ENCODE measurements at places on chromosomes 3 and 15.
A peak's percentile ranks its signal among the peaks of the same experiment; 100 is the strongest.

DNA sequence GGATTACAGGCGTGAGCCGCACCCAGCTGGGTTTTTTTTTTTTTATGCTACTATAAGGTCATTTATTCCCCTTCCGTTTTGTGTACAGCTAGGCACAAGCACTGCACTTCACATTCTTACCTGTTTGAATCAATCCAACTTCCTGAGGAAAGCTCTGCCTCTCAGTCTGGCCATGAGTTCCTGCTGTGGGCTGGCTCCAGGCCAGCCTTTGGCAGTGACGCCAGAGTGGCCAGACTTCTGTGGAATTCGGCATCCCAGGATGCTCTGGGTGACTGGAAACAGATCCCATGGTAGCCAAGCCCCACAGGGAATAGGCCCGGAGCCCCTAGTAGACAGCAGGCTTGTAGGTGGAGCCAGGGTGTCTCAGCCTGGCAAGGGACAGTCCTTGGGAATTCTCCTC, 21.5 kb upstream of the TIMP4 start:
- DNase-seq = no peak

- no peak for DNase-seq
Observed at GRCh38 chr15:70034596-70034995, 63.1 kb downstream of the TLE3 start.

GRCh38 chr15:27675571-27675970, 423.5 kb downstream of the OCA2 start:
- DNase-seq = no peak

- DNase-seq = no peak
Observed at GRCh38 chr3:134067531-134068161, 37.9 kb upstream of the SLCO2A1 start.

GRCh38 chr15:68525815-68526214, 53.0 kb upstream of the CORO2B start:
- DNase-seq = no peak

GRCh38 chr3:51717947-51718346, 11.1 kb downstream of the GRM2 start:
- no peak for DNase-seq

DNA sequence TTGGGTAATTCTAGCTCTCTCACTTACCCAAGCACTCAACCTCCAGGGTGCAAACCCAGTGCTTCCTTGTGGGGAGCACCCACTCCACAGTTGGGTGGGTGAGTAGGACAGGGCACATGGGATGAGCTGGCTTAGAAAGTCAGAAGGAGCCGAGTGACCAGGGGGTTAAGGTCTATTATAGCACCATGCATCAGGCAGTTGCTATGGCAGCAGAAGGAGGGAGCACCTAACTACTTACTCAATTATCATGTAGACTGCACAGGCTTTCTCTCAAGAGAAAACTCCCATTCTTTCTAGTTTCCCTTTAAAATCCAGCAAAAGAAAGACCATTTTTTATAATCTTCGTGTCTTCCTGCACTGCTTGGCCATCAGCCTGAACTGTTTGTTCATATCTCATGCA, 163.0 kb downstream of the OCA2 start:
- no peak for DNase-seq

GRCh38 chr3:152184971-152185686, 83.6 kb upstream of the MBNL1 start:
- DNase-seq = no peak

- DNase-seq = no peak
Observed at GRCh38 chr15:61681038-61681418, 379.2 kb downstream of the VPS13C start.

- DNase-seq = peak; percentile 42
Observed at GRCh38 chr3:68893600-68894239, 38.6 kb downstream of the TAFA4 start.

DNA sequence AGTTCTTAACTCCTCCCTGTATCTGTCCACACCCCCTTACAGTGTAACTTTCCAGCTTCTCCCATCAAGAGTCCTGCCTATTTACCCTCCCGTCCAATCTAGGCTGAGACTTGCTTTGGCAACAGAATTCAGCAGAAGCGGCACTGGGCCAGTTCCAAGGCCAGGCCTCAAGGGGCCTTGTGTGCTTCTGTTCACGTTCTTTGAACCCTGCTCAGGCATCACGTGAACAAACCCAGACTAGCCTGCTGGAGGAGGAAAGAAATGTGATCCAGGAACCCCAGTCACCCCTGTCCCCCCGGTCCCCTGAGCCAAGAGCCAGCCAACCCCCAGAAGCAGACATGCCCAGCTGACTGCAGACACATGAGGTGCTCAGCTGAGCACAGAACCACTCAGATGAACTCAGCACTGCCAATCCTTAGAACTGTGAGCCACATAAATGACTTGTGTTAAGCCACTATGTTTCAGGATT, 76.1 kb upstream of the DCLK3 start:
- no peak for DNase-seq

DNA sequence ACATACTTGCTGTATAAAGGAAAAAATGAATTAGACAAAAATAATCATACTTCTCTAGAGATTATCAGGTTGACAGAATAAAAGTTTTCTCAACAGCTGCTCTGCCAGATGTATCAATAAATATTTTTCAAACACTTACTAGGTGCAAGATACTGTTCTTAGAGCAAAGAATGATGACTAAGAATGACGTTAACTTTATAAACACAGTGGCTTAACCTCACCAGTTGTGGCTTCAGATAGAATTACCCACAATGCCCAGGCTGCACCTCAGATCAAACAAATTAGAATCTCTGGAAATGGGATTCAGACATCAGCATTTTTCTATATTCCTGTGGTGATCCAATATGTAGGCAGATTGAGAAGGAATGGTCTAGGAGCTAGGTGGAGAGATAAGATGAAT, 422.4 kb upstream of the ATP11B start:
- DNase-seq = no peak

DNA sequence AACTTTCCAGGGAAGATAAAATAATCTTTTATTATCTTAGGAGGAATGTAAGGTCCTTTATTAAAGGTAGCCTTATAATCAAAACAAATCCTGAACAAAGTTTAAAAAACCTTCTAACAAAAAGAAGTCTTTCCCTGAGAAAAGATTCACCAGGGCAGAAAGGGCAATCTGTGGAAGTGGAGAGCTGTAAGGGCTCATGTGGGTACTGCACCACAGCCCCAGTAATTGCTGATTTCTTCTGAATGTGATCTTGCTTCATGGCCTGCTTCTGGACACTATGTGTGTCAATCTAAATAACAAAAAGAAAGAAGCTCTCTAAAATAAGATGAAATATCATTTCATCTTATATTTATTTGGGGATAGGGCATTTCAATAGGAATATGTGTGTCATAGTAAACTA, 1501.6 kb downstream of the OTOL1 start:
- DNase-seq = no peak

DNA sequence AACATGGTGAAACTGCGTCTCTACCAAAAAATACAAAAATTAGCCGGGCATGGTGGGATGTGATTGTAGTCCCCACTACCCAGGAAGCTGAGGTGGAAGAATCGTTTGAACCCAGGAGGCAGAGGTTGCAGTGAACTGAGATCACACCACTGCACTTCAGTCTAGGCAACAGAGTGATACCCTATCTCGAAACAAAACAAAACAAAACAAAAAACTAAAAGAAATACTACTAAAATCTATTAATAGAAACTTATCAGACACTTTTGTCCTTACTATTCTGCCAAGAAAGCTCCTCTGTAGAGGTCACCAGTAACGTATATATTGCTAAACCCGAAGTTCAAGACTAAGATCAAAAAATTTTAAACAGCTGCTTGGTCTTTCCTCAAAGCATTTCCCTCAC, 67.1 kb downstream of the SMARCC1 start:
- DNase-seq = no peak

GRCh38 chr3:117656391-117656790, 946.8 kb downstream of the TUSC7 start:
- no peak for DNase-seq

DNA sequence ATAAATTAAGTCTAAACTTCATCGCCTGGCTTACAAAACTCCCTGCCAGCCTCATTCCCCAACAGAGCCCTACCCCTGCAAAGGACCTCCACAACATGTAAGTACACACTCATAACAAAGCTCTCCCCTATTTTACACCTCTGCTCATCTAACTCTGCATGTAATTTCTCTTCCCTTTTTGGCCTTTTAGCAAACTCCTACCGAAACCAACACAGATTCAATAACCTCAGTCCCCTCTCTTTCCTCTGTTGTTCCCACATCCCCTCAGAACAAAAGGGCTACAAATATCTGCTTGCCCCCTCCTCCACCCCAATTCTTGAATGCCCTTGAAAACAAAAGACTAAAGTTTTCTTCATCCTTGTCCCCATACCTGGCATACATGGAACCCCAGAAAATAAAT, 662 bp downstream of the UBL7 start:
- no peak for DNase-seq

GRCh38 chr3:9137676-9138075, 111.8 kb downstream of the SRGAP3 start:
- no peak for DNase-seq

- no peak for DNase-seq
Observed at GRCh38 chr3:170653801-170654200, 67.9 kb upstream of the SLC7A14 start.

DNA sequence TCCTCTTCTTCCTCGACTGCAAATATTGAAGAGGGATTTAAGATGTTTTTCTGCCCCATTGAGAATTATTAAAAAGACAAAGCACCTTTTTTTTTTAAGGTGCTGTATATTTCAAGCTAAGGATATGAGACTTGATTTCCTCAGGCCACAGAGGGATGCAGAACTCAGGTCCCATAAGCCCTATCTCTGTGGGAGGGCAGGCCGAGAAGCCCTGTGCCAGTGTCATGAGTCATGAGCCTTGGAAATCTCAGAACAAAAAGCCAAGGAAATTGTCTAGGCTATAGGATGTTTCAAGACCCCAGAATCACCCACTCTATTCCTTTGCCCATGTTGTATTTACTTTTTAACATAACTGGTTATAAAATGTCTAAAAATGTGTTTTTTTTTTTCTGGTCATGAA, 7.3 kb downstream of the ESYT3 start:
- peak; percentile 43 for DNase-seq

DNA sequence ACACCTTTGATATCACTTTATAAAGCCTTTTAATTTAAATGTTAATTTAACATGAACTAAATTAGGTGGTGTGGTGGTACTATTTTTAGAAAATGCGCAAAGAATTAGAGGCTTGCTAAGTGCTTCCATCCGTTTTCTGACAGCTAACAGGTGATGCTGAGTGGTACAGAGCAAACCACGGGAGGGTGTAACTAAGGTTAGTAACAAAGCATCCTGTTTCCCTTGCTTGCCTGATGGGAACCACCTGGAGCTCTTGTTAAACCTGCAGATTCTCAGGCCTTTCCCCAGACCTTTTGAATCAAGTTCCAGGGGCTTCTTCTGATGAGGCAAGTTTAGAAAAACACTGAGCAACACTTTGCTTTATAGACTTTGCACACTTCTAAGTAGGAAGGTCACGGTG, 101.0 kb downstream of the ATG7 start:
- DNase-seq = no peak

DNA sequence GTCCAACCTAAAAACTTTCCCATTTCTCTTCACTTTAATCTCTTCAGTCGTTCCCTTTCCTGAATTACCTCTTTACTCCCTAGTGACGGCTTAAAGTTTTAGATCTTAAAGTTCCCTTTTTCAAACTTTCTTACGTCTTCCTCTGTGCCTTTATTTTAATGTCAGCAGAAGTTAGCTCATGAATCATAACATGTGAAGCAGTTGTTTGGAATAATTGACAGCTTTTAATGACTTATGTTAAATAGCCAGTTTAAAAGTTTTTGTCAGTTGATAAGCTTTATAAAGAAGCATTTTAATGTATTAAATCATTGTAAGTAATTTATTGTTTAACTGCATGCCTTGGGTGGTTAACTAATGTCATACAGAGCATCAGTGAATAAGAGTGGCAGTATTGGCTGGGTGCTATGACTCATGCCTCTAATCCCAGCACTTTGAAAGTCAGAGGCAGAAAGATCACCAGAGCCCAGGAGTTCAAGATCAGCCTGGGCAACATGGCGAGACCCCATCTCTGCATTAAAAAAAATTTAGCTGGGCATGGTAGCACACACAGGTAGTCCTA, 33.9 kb downstream of the PIK3CA start:
- DNase-seq = peak; percentile 64

GRCh38 chr15:88036154-88036839, 220.2 kb downstream of the NTRK3 start:
- no peak for DNase-seq

- no peak for DNase-seq
Observed at GRCh38 chr15:90201944-90202375, 830 bp downstream of the SEMA4B start.

DNA sequence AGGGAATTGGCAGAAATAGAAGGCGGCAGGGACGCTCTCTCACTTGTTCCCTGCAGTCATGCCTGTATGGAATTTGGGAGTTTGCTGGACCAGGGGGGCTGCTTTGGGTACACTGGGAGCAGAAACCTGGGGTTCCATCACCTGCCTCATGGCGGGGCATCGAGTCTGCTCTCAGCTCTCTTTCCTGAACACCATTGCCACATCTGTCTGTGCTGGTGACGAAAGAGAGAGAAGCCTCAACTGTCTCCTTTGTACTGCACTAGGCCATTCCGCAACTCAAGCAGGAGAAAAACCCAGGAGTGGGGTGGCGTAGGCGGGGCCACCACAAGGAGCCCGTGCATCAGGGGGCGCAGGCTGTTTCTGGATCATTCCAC, 14.0 kb downstream of the TMEM158 start:
- DNase-seq = peak; percentile 2

GRCh38 chr15:67955252-67955651, 98.9 kb upstream of the PIAS1 start:
- no peak for DNase-seq

DNA sequence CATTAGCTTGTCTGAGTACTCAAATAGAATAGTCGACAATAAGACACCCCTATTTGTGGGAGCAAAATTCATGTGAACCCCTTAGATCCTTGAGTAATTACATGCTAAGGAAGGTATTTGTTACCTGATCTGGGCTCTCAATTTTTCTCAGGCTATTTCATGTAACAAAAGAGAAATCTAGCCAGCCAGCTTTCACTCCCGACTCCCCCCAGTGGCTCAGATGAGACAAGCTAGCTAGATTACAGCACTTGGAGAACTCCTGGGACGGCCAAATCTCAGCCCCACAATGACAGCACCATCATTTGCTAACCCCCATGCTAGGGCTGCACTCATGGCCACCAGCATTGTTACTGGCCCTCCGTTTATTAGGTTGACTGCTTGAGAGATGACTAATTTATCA, 41.3 kb downstream of the GLDN start:
- peak; percentile 46 for DNase-seq

DNA sequence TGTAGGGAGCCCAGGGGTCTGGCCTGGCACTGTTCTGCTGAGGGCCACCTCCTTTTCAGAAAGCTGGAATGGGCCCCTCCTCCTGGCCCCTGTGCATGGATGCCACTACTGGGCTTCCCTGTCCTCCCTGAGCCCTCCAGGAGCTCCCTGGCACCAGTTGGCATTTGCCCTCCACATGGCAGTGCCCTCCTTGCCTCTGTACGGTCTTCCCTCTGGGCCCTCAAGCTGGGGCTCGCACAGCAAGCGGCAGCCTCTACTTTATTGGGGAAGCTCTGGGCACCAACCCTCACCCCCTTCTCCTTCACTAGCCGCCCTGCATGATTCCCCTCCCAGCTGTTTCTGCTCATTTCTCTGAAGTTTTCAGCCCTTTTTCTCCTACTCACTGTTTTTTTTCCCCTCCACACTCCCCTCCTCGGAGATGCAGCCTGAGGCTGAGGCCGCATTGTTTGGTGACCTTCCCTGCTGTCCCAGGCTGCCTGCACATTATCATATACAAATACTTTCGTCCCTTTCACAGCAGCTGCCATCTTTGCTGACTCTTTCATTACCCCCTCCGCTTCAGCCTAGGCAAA, 127.3 kb downstream of the EEFSEC start:
- DNase-seq = no peak

- DNase-seq = no peak
Observed at GRCh38 chr15:55226127-55226526, 29.4 kb upstream of the RSL24D1 start.

- DNase-seq = no peak
Observed at GRCh38 chr3:14458434-14459275, 56.2 kb downstream of the SLC6A6 start.

Data from HCEC 1CT (cell line).